ENCODE measurements at places on chromosomes 6 and 20.

- H3K36me3 ChIP-seq = no peaks in the 10 kb centered on the region
- peak within 1 kb of the TSS; percentile 96 for H3K4me3 ChIP-seq
- H3K27ac ChIP-seq = no peak within 1 kb of the TSS
- no peaks in the 10 kb centered on the region for H3K4me1 ChIP-seq
- DNase-seq = peak; percentile 94
These were observed at the start of gene SLC4A11 for GRCh38 chr20:3239026-3239866. Gene SLC4A11 (minus strand): TSS chr20:3239190. CDS start chr20:3239137, 53 bp downstream.

- no peak for DNase-seq
- H3K4me1 ChIP-seq = peaks cover 24% of the 10 kb centered on the region
- no peaks in the 10 kb centered on the region for H3K36me3 ChIP-seq
- no peak overlapping the region for H3K27ac ChIP-seq
These were observed 348.3 kb upstream of the RSPO3 start for GRCh38 chr6:126770176-126770575.

DNA sequence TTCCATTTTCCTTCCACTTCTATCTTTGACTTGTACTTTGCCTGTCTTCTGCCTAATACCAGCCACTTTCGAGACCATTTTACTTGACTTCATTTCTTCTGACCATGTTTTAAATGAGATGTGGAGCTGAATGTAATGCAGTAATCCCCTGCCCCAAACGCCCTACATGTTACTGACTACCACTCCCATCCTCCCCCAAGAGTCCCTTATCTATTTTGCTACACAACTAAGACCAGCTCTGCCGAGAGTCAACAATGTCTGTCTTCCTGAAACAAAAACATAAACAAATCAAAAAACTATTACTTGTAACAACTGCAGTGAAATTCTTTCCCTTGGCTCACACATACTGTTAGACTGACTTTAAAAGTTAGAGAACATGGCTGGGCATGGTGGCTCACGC, 27.1 kb upstream of the KIAA1586 start:
- DNase-seq = no peak
- H3K4me1 ChIP-seq = 0 out of 2 replicates have a peak, but pooled peaks cover 9% of the 10 kb centered on the region
- no peaks in the 10 kb centered on the region for H3K36me3 ChIP-seq
- H3K4me3 ChIP-seq = no peak overlapping the region

GRCh38 chr20:23120936-23121750, 35.0 kb upstream of the CD93 start:
- no peak overlapping the region for H3K4me3 ChIP-seq
- H3K27ac ChIP-seq = no peak overlapping the region
- H3K36me3 ChIP-seq = no peaks in the 10 kb centered on the region

GRCh38 chr6:21533678-21534077, 59.9 kb upstream of the SOX4 start:
- no peaks in the 10 kb centered on the region for H3K36me3 ChIP-seq
- H3K27ac ChIP-seq = no peak overlapping the region
- no peak overlapping the region for H3K4me3 ChIP-seq
- no peak for DNase-seq

DNA sequence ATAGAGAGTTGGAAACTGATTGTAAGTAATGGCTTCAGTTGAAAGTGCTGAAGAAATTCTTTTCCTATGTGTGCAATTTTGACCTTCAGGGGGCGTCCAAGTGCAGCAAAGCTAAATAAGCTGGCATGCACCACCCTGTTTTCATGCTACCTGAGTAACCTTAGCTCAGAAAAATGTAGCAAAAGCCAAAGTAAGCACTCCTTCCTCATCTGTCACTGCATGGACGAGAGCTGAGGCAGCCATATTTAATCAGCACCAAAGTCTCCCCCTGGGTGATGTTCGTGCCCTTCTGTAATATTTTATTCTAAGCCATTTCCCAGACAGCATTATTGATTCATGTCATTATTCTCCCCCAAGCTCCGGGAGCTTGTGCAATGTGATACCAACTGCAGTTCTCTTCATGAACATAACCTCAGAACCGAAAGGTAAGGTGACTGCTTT, 123.1 kb downstream of the RPS12 start:
- H3K27me3 ChIP-seq = no peaks in the 10 kb centered on the region
- H3K4me1 ChIP-seq = 0 out of 2 replicates have a peak, but pooled peaks cover 5% of the 10 kb centered on the region
- no peaks in the 10 kb centered on the region for H3K36me3 ChIP-seq
- no peak overlapping the region for H3K27ac ChIP-seq
- no peak overlapping the region for H3K4me3 ChIP-seq
- DNase-seq = peak; percentile 94

GRCh38 chr6:7954477-7955200, 44.1 kb upstream of the TXNDC5 start:
- no peaks in the 10 kb centered on the region for H3K4me1 ChIP-seq
- H3K27me3 ChIP-seq = no peaks in the 10 kb centered on the region
- no peak overlapping the region for H3K27ac ChIP-seq
- no peak for DNase-seq
- H3K4me3 ChIP-seq = no peak overlapping the region

DNA sequence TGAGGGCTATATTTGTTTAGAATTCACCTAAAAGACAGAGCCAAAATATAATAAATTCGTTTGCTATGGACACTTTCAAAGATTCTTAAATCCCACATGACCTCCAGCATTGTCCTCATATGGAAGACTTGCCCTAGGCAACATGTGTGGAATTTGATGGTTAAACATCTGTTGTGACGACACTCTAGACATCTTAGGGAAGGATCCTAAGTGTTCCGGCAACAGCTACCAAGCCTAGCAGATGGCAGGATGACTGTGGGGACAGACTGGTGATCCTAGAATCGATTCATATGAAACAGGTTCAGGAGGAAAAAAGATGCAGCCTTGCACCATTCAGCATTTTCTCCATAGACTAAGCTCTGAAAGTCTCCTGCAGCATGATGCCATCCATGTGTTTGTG, 77.6 kb upstream of the BACH2 start:
- no peaks in the 10 kb centered on the region for H3K36me3 ChIP-seq
- H3K4me3 ChIP-seq = no peak overlapping the region
- peaks cover 12% of the 10 kb centered on the region for H3K4me1 ChIP-seq
- H3K27ac ChIP-seq = no peak overlapping the region

- no peaks in the 10 kb centered on the region for H3K27me3 ChIP-seq
- DNase-seq = no peak
- no peaks in the 10 kb centered on the region for H3K36me3 ChIP-seq
- H3K4me3 ChIP-seq = no peak overlapping the region
- no peaks in the 10 kb centered on the region for H3K4me1 ChIP-seq
- no peak overlapping the region for H3K27ac ChIP-seq
These were observed 26.9 kb downstream of the RRAGD start for GRCh38 chr6:89385156-89385667.

DNA sequence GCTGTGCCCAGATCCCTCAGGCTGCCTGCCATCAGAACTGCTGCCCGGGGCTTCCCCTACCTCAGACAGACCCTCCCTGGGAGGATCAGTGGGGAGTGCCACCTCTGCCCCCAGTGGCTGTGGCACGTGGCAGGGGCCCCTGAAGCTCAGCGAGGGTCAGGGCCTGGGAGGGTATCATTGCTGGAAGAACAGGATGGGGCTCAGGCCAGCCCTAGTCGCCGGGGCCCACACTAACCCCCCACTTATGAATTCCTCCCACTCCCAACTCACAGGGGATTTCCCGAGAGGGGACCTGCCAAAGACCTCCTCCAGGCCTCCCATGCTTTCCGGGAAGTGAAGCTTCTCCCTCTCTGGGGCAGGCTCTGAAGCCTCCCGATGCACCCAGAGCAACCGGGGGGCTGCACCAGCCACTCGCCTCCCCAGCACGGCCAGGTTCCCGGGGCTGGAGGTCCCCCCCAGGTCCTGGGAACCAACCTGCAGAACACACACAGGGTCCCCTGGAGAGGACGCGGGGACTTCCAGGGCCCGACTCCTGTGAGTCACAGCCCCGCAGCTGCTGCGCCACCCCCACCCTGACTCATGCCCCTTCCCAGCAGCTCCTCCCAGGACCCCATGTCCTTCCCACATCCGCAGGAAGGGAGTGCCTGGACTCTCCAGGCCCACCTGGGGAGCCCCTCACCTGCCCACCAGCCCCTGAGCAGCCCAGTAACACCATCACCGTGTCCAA, 2.5 kb downstream of the TNFRSF6B start:
- no peak overlapping the region for H3K27ac ChIP-seq
- no peak overlapping the region for H3K4me3 ChIP-seq
- no peak for DNase-seq
- H3K27me3 ChIP-seq = no peaks in the 10 kb centered on the region
- no peaks in the 10 kb centered on the region for H3K4me1 ChIP-seq

DNA sequence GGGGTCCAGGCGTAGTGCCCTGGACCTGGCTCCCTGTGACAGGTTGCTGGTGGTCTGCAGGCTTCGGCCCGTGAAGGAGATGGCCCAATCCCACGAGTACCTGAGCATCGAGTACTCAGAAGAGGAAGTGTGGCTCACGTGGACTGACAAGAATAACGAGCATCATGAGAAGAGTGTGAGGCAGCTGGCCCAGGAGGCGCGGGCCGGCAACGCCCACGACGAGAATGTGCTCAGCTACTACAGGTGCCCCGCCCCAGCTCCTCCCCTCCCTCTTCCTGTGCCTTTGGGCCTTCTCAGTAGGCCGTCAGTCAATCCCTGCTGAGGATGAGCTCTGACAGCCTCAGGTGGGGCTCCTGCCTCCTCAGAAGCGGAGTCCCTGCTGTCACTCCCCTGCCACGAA, 42.6 kb downstream of the UQCC2 start:
- H3K4me3 ChIP-seq = no peak overlapping the region
- H3K27me3 ChIP-seq = no peaks in the 10 kb centered on the region
- no peaks in the 10 kb centered on the region for H3K36me3 ChIP-seq
- H3K4me1 ChIP-seq = no peaks in the 10 kb centered on the region

GRCh38 chr20:13788167-13788834, 3.5 kb downstream of the NDUFAF5 start:
- H3K27ac ChIP-seq = no peak overlapping the region
- DNase-seq = peak; percentile 77
- H3K4me1 ChIP-seq = peaks cover 17% of the 10 kb centered on the region
- peaks cover 15% of the 10 kb centered on the region for H3K36me3 ChIP-seq

DNA sequence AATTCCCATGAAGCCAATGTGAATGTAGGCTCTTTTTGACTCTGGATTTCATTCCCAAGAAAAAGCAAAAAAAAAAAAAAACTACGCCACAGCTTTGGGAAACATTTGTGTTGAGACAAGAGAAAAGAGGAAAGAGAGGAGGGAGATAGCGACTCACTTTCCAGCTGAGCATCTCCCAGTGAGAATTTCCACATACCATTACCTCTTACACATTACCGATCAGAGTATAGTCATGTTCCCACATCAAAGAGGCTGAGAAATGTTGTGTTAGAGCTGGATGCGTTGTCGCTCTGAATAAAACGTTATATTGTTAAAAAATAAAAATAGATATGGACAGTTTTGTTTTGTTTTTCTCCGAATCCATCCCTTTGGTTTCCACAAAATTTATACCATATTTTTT, 1019.3 kb upstream of the ADGRB3 start:
- no peak overlapping the region for H3K27ac ChIP-seq
- no peaks in the 10 kb centered on the region for H3K36me3 ChIP-seq
- H3K27me3 ChIP-seq = no peaks in the 10 kb centered on the region

GRCh38 chr20:47973519-47974233, 188.4 kb upstream of the SULF2 start:
- no peak overlapping the region for H3K27ac ChIP-seq
- no peaks in the 10 kb centered on the region for H3K27me3 ChIP-seq
- H3K4me3 ChIP-seq = no peak overlapping the region

- no peak overlapping the region for H3K4me3 ChIP-seq
- H3K36me3 ChIP-seq = no peaks in the 10 kb centered on the region
- no peak for DNase-seq
- peaks cover 17% of the 10 kb centered on the region for H3K4me1 ChIP-seq
These were observed 47.1 kb downstream of the ASCC3 start for GRCh38 chr6:100833972-100834574.

DNA sequence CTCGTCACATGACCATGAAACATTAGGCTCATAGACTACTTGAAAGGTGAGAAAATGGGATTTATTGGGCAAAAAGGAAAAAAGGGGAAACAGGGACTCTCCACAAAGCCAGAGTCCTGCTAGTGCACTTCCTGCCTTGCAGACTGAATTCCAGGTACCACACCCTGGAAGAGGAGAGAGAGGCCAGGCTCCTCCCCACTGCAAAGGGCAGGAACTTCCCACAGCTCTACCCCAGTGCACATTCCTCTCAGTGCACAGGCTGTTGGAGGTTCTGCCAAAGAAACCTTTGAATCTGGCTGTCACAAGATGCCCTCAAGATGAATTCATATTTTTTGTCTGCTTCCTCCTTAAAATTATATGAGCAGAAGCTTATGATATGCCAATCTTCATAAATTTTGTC, 920.4 kb upstream of the GJE1 start:
- no peaks in the 10 kb centered on the region for H3K27me3 ChIP-seq
- H3K4me3 ChIP-seq = no peak overlapping the region
- H3K4me1 ChIP-seq = no peaks in the 10 kb centered on the region
- no peaks in the 10 kb centered on the region for H3K36me3 ChIP-seq

DNA sequence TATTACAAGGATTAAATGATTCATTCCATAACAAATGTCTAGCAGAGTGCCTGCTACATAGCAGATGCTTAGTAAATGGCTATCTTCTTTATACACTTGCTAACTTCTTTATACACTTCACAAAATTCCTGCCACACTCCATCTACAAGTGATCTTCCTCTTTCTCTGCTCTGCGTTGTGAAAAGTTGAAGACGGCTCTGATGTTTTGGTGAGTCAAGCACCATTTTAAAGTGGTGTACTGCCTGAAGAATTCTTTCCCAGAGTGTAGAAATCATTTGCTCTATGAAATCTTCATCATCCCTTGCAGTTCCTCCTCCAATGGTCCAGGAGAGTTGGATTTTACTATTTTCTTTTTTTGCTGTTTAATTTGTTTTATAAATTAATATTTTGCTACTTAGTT, 74.9 kb downstream of the TNFAIP3 start:
- H3K4me3 ChIP-seq = no peak overlapping the region
- no peaks in the 10 kb centered on the region for H3K4me1 ChIP-seq
- DNase-seq = no peak
- no peak overlapping the region for H3K27ac ChIP-seq

DNA sequence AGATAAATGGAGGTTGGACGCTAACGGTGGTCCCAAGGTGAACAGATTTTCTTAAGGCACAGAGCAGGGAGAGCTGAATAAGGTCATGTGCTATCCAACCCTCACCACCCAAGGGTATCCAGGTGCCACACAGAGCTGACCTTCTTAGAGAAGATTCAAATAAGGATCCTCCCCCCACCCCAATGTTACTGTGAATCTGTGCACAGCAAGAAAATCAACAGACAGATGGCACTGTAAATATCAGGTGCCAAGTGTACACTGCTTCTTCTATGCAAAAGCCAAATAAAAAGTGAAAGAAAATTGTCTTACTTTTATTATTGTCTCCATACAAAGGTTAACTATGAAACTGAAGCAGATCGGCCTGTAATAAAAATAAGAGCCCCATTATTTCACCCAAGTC, 96.9 kb downstream of the PAK5 start:
- DNase-seq = no peak
- no peaks in the 10 kb centered on the region for H3K27me3 ChIP-seq
- no peaks in the 10 kb centered on the region for H3K4me1 ChIP-seq
- no peak overlapping the region for H3K4me3 ChIP-seq
- H3K36me3 ChIP-seq = no peaks in the 10 kb centered on the region
- H3K27ac ChIP-seq = no peak overlapping the region

GRCh38 chr6:11341867-11342266, 109.4 kb upstream of the NEDD9 start:
- no peaks in the 10 kb centered on the region for H3K4me1 ChIP-seq
- no peak overlapping the region for H3K4me3 ChIP-seq
- no peak overlapping the region for H3K27ac ChIP-seq
- DNase-seq = no peak

- H3K4me1 ChIP-seq = peaks cover 7% of the 10 kb centered on the region
- H3K27ac ChIP-seq = no peak overlapping the region
- H3K36me3 ChIP-seq = peaks cover 57% of the 10 kb centered on the region
- no peak overlapping the region for H3K4me3 ChIP-seq
These were observed 6.3 kb downstream of the RPL7L1 start for GRCh38 chr6:42885702-42886101.
